ENCODE measurements at places on chromosomes 4 and X.

GRCh38 chrX:124737771-124738170 is 391.4 kb downstream of the SH2D1A start:
- no peak for DNase-seq

DNA sequence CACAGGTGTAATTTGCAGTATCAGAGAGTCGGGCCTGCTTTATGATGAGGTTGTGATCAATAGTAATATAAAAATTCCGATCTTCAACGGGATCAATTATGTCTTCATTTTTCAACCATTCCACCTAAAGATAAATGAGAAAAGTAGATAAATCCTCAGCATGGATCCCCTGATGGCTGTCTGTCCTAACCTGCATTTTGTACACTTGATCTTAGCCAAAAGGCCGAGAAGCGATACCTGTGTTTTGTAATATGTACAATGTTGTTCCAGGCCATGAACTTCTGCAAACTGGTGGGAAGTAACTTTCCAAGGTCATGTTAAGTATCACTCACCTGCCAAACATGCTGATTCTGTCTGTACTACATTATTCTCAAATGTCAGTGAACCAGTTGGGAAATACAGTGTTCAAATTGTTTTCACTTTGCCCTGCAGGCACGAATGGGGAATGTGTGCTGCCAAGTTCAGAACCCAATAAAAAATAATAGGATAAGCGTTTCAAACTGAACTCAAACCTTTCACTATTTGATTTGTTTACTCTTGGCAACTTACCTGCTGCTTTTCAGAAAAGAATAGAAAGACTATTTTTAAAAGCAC is 298.1 kb downstream of the UNC5C start:
- no peak for DNase-seq

GRCh38 chr4:115841871-115842270 is 728.5 kb upstream of the NDST4 start:
- DNase-seq, result no peak

DNA sequence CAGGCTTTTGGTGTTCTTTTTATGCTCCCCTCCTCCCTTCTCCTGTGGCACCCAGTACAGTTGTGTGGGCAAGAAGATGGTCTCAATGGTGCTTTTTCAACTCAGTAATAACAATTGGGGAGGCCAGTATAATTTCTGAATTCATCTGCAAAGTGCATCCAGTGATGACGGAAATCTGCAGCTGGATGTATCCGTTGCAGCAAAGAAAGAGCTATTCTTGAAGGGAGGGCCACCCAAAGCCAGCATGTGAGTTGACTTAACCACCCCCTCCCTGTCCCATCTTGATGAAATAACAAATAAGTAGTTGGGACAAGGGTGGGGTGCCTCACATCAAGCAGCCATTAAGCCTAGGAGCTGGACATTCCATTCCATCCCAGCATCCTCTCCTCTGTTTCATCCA is 30.7 kb downstream of the TSC22D3 start:
- no peak for DNase-seq

- DNase-seq, result no peak
These were observed 68.9 kb downstream of the ARHGAP24 start for GRCh38 chr4:85543832-85544231.

DNA sequence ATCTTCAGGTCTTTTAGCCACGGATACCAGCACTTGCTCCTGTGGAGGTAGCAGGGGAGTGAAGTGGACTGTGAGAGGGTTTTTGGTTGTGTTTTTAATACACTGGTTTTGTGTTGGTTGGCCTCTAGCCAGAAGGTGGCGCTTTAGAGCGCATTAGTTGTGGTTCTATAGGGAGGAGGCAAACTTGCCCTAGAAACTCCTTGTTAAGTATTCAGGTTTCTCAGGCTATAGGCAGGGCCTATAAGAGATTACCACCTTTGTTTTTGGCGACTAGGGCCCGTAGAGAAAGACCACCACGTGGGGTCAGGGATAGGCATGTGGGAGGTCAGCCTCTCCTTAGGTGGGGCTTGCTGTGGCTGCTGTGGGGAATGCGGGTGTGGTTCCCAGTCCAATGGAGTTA is 221.6 kb upstream of the SPANXN4 start:
- no peak for DNase-seq

- peak; percentile 77 for DNase-seq
These were observed at the start of gene ARHGEF38 for GRCh38 chr4:105551965-105552746. TSS of gene ARHGEF38 (plus strand) at chr4:105552620. CDS start at chr4:105552766, 146 bp downstream.

- DNase-seq, result no peak
These were observed 279.5 kb upstream of the TAPT1 start for GRCh38 chr4:16505726-16506125.

GRCh38 chrX:47991263-47992094 is 12.3 kb downstream of the ZNF182 start:
- no peak for DNase-seq

- DNase-seq, result no peak
These were observed 172.2 kb upstream of the TLL1 start for GRCh38 chr4:165700855-165701254.

- DNase-seq, result no peak
These were observed 261.5 kb upstream of the ADGRL3 start for GRCh38 chr4:60938621-60939020.

GRCh38 chr4:128574706-128575105 is 234.8 kb upstream of the JADE1 start:
- DNase-seq, result peak; percentile 84

DNA sequence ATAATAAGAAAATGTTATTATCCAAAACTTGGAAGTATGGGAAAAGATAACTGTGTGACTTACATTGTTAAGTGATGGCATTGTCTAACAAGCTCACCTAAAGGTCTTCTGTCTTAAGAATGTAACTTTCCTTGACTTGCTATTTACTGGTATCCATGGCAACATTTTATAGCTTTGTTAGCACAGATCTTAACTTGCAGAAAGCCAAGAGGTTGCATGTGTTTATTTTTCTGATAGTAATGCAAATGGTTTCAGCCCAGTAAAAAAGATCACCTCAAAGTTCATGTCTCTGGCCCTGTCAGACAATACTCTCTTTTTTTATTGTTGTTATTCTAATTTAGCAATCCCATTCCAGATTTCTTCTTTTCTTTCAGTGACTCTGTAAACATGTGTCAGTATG is 425.3 kb downstream of the SPRY1 start:
- DNase-seq, result no peak

- no peak for DNase-seq
These were observed 175.4 kb upstream of the PSAPL1 start for GRCh38 chr4:7610022-7610670.

GRCh38 chrX:47560179-47560933 is 649 bp upstream of the ARAF start:
- DNase-seq, result no peak

DNA sequence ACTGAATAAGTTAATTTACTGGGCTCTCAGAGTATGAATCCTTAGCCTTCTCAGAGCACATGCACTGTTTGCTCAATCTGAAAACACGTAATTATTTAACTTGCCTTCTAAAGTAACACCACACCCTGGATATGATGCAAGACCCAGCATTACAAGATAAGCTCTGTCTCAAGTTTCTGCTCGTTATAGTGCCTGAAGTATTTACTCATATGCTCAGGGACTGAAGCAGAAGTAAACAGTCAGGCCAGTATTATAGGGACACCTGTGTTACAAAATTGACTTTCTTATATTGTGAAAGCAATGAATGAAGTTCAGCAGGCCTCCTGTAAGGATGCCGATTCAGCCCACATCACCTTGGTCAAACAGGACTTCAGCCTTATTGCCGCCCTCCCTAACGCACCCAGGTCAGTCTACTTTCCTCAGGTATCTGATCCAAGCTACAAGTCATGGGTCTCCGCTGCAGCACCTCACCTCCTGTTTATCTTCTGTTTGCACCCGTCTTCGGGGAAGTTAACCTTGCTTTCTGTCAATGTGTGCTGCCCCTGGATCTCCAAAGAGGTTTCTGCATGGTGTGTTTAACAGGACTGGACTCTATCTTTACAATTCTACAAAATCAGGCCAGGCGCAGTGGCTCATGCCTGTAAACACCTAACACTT is 42.8 kb upstream of the KLF3 start:
- DNase-seq, result peak; percentile 69

DNA sequence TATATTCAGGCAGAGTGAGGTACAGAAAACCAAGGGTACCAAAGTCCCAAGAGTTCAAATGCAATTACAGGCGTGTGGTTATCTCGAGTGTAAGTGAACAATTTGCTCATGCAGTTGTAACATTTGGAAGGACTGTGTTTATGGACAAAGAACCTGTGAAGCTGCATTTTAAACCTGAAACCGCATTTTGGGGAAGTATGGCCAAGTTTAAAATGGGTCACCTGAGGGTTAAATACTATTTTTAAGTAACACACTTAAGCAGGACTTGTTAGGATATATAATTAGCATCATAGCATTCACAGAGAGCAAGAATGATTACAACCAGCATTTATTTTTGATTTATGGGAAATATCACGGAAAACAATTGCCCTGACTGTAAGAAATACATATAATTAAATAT is 79.1 kb upstream of the LCORL start:
- no peak for DNase-seq

DNA sequence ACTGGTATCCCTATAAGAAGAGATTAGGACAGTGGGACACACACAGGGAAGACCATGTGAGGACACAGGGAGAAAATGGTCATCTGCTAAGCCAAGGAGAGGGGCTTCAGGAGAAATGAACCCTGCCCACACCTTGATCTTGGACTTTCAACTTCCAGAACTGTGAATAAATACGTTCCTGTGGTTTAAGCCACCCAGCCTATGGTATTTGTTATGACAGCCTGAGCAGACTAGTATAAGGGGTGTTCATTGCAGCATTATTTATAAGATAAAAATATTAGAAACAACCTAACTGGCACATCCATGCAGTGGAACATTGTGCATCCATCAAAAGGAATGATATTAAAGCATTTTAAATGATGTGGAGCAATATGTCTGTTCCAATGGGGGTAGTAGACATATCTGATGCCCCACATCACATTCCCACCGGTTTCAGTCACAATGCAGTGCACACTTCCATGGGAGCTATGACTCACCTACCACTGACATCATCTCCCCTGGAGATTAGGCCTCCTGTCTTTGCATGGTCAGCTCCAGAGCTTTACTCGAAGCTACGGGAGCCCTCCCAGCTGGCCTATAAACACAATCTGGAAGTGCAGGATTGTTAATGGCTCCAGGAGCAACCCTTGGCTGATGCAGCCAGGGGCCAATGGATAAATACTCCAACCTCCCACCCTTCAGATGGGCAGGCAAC is 38.9 kb upstream of the MAMLD1 start:
- no peak for DNase-seq

DNA sequence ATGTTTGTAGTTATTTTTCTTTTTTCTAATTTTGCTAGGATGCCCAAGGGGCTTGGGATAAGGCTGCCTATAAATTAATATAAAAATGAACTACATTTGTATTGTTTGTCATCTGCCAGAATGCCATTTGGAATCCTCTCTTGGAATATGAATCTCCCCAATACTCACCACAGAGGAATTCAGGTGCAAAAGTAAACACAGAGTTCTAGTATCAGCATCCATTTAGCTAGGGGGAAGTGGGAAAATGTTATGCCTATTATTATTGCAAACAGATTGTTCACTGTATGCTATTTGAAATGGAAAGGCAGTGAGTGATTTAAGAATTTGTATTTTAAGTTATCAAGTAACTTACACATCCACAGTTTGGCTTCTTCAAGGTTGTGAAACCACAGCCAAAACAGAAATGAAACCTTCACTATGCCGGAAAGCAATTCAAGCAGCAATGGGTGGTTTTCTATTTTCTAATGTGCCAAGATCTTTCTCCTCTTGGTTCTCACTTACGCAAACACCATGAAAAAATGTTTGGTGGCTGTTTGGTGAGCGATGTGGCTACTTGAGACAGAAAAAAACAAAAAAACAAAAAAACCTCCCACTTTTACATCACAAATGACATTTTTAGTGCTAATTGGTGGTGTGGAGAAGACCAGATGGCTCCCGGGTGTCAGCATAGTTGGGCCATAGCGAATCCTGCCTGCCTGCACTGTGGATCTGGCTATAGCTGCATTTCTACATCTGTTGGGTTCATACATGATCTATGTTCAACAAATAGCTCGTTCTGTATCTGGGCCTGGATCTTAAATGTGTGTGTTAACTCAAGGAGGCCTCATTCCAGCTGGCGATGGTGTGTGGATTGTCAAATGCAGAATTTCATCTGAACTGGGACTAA is 200.8 kb upstream of the GIMD1 start:
- no peak for DNase-seq

DNA sequence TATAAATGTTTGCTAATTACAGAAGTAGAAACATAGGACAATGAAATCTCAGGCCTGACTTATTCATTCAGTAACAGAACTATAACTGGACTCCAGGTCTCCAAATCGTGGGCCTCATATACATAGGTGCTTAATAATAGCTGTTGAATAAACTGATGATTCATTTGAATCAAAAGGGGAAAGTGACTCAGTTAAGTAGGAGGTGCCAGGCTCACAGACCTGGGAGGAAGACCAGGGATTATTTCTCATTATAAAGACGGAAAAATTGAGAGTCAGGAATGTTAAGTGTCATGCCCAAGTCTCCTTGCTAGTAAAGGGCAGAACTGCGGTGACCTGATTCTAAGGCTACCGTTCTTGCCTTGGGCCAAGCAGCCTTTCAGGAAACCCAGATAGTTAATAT is 131.5 kb downstream of the HS3ST1 start:
- DNase-seq, result no peak

DNA sequence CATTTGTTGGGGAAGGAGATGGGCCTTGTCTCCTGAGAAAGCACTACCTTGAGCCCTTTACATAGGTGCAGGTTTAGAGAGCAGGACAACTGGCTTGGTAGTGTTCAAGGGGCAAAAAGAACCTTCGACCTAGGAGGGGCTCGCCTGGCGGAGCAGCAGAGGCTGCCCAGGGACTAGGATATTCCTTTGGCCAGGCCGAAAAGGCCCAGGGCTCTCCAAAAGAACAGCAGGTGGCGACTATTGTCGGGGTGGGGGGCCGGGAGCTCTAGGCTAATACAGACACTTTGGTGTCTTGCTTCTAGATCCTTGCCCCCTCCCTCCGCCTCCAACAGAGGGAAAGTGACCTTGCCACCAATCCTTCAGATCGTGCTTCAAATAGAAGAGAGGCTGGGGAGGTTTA is 7.1 kb upstream of the POU3F4 start:
- no peak for DNase-seq

DNA sequence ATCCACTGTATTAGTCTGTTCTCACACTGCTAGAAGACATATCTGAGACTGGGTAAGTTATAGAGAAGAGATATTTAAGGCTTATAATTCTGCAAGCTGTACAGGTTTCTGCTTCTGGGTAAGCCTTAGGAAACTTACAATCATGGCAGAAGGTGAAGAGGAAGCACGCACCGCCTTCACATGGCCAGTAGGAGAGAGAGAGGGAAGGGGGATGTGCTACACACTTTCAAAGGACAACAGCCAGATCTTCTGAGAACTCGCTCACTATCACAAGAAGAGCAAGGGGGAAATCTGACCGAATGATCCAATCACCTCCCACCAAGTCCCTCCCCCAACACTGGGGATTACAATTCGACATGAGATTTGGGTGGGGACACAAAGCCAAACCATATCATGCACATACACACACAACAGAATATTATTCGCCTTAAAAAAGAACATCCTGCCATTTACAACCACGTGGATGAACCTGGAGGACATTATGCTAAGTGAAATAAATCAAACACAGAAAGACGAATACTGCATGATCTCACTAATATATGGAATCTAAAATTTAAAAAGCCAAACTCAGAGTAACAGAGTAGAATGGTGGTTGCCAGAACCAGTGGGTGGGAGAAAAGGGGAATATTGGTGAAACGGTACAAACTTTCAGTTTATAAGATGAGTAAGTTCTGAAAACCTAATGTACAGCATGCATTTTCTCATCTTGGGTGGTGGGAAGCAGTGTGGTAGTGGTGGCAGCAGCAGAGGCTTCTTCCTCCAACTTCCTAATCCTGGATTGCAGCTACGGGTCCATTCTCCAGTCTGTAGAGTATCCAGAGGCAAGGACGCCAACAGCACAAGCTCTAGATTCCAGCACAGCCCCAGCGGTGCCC is 12.8 kb downstream of the FRYL start:
- no peak for DNase-seq

- DNase-seq, result no peak
These were observed 61.3 kb upstream of the GPRIN3 start for GRCh38 chr4:89368861-89369260.

All from transverse colon (tissue), 4 donors.